ENCODE measurements at places on chromosomes 2 and 18. TPM values are rescaled to one million over a fixed set of nuclear protein-coding genes. Genes with fewer than 3 reads are reported as not detected.

The SCG2 gene
- total RNA-seq = 1.0 TPM

The VRK2 gene
- total RNA-seq = 37.2 TPM

The CXCR1 gene
- total RNA-seq = not detected

The FBLN7 gene
- total RNA-seq = 0.29 TPM

The MGAT4A gene
- 0.83 TPM for total RNA-seq

The SEMA4F gene
- total RNA-seq = 18.4 TPM

The CHST9 gene
- not detected for total RNA-seq

The LRP1B gene
- total RNA-seq = not detected

The IL36G gene
- total RNA-seq = not detected

The KRTCAP3 gene
- total RNA-seq = not detected

The NOL4 gene
- total RNA-seq = not detected

The ACADL gene
- total RNA-seq = 0.66 TPM

The DLGAP1 gene
- total RNA-seq = 3.1 TPM

The SIX3 gene
- total RNA-seq = not detected

The MEP1B gene
- 0.17 TPM for total RNA-seq

The ANKRD39 gene
- total RNA-seq = 6.5 TPM

The CGREF1 gene
- 3.6 TPM for total RNA-seq

The EPB41L3 gene
- 56.6 TPM for total RNA-seq

The SPAG16 gene
- 31.3 TPM for total RNA-seq

The TXNDC2 gene
- total RNA-seq = under 0.01 TPM

The AQP4 gene
- total RNA-seq = not detected

The TOGARAM2 gene
- 0.17 TPM for total RNA-seq

The DSC3 gene
- 0.15 TPM for total RNA-seq

The XDH gene
- 1.3 TPM for total RNA-seq

The OR6B2 gene
- total RNA-seq = not detected
